RCC 7860 (cell line): ENCODE measurements at places on chromosomes 1 and 21.

DNA sequence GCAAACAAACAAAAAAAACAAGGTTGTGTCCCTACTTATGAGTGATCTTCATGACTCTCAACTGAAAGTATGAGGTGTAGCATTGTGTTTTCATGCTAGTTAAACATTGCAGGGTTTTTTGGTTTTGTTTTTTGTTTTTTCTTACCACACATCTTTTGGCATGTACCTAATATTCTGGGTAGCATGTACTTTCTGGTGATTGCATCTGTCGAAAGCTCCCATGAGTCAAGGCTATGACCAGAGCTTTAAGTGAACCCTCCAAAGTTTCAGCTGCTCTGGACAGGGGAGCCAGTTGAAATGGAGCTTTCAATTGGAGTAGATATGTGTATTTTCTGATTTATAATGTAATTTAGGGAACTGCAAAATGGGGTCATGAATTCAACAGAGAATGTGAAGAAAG, 115.5 kb downstream of the KCNK2 start:
- no peak for DNase-seq

GRCh38 chr1:90236493-90236892, 241.6 kb downstream of the ZNF326 start:
- no peak for DNase-seq

- no peak for DNase-seq
Observed at GRCh38 chr21:16034446-16035190, 304.8 kb downstream of the USP25 start.

- DNase-seq = no peak
Observed at GRCh38 chr1:168246506-168246905, 20.7 kb downstream of the SFT2D2 start.

- DNase-seq = no peak
Observed at GRCh38 chr21:46035809-46036695, 54.5 kb downstream of the COL6A1 start.

DNA sequence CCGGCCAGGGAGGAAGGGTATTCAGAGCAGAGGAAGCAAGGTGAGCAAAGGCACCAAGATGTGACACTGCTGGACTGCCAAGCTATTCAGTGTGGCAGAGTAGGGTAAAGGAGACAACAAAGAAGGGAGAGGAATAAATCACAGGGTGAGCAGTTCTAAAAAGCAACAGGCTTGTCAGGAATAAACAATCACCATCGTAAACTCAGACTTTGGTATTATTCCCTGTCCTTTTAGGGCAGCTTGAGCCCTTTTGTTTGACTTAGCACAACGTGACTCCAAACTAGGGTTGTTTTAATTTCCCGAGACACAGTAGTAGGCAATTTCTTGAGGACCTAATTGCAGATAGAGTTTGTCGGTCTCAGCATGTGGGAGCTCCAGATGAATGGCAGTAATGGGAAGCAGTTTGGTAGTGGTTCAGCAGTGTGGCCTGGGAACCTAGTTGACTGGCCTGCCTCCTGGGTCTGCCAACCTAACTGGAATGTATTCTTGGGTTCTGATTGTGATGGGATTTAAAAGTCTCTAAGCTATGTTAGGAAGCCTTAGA, 4.3 kb downstream of the CR1L start:
- no peak for DNase-seq

DNA sequence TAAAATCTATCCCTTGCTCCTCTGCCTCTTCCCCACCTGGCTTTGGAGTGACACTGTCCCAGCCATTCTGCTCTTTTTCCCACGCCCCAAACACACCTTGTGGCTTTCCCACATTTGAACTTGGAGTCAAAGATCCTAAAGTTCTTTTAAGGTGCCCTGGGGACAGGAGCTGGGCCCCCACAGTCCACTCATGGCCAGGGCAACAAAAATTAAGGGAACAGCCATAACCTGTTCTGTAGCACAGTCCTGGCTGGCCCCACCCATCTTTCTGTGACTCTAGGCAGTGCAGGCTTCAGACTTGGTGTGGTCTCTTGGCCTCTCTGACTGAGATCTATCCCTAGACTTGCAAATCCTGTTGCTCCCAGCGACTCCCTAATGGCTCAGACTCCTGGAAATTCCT, 143.0 kb upstream of the MAGI3 start:
- DNase-seq = no peak

DNA sequence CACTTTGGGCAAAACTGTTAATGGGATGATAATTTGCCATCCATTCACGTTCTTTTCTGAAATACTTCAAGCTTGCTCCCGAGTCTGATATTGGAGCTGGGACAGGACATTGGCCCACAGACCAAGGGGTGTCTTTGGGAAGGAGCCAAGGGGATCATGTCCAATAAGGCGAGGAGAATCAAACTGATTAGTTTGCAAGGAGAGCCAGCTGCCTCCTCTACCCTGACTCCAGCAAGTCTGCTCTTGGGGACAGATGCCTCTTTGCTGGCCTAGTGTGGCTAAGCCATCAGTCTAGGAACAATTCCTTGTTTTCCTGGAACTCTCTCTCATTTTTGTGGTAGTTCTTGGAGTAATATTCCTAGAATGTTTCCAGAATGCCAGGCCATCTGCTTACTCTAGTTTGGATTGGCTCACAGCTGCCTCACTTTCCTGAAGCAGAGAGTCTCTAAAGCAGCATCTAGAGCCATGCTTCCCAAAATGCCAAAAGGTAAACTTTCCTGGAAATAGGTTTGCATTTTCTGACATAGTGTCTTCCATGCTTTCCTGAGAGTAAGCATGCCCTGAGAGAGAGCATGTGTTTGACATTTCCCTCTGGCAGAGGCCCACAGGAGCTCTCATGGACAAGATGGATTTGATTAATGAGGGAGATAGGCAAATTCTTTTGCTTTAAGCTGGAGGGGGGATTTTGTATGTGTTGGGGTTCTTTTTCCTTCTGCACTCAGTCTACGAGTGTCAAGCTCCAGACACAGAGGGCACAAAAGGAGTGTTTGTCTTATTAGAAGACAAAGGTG, 145.6 kb downstream of the GDAP2 start:
- DNase-seq = no peak

GRCh38 chr21:35107520-35107919, 58.4 kb upstream of the RUNX1 start:
- DNase-seq = no peak

DNA sequence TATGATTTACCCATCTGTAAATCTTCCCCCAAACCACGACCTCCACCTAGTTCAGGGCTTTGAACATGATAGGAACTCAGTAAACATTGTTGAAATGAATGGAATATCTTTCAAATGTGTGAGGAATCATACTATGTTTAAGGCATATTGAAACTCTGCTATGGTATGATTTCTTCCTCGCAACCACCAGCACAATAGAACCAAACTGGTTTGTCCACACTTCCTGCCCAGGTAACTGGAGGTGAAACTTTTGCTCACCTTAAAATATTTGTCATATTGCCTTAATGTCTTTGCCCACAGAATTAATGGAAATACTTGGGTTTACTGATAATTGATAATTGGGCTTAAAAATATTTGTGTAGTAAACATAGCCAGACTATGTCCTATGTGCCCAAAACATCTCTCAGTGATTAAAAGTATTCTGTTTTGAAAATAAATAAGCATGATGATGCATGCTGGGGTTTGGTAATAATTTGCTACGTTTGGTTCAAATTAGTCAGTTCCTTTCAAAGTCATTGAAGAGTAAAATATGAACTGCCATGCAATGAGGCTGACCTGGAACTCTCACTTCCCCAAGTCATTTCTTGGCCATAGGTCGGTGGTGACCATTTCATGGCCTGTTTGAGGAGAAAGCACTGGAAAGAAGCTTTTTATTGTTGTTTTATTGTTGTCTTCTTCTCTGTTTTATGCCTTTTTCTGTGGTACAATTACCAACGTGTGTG, 73.3 kb downstream of the TNFSF18 start:
- no peak for DNase-seq

DNA sequence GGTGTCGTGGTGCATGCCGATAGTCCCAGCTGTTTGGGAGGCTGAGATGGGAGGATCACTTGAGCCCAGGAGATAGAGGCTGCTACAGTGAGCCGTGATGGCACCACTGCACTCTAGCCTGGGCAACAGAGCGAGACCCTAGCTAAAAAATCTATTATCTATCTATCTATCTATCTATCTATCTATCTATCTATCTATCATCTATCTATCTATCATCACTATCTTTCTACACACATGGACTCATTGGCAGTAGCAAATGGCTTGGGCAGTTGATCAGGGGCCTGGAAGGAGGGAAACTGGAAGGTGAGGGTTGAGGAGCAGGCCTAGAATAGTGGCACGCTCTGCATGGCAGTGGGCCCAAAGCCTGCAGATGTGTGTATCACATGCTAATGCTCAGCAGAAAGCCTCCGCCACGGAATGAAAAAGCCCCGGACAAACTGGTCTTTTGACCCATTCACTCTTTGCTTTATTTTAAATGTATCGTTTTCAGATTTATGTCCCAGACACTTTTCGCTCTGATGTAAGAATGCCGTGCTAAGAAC, 7.3 kb upstream of the HUNK start:
- DNase-seq = no peak

DNA sequence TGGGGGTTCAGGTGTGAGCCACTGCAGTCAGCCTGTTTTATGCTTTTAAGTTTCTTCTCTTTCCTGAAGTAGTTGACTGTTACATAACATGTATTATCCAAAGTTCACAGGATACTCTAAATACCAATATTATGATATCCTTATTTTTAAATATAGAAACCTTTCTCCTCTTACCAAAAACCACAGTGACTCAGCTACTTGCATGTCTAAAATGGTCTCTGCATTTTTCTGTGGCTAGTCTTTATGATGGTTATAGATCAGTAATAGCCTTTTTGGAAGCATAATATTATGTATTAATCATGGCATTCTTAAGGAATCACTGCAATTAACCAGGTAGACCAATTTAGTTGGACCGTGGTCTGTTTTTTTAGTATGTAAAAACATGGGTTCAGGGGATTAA, 210.8 kb upstream of the CACYBP start:
- DNase-seq = peak; percentile 87
